ENCODE measurements at places on chromosomes 11 and 22. TPM values are rescaled to one million over a fixed set of nuclear protein-coding genes. Genes with fewer than 3 reads are reported as not detected.
A peak's percentile ranks its signal among the peaks of the same experiment; 100 is the strongest.

- DNase-seq, result no peak
These were observed 151.7 kb downstream of the UVRAG start for GRCh38 chr11:75966537-75967287.

The NRIP3 gene
- 0.23 TPM for polyA plus RNA-seq

The MMP8 gene
- 0.51 TPM for polyA plus RNA-seq

DNA sequence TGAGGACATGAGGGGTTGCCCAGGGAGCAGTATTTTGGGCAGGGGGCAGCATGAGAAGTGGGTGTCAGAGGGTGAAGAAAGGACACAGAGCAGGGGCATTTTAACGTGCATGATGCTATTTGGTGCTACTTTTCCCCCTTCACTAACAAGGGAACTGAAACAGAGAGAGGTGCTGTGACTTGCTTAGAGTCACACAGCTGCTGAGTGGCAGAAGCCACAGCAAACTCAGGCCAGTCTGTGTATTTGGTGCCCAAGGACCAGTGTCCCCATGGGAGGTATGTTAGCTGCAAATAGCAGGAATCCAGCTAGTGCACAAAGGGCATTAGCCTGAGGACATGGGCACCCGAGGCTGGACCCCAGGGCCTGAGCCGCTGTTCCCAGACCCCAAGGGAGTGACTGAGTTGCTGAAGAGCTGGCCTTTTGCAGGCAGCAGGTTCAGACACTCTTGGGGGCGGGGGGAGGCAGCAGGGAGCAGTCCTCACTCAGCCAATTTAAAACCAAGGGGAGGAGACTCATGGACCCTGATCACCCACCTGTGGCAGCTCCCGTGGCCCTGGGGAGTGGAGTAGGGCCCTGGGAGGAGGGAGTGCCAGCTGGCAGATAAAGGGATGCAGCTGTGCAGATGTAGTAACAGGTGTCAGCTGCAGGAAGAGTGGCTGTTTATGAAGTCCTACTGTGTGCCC lies 14.6 kb downstream of the PARVG start:
- DNase-seq, result no peak

GRCh38 chr22:46575911-46576555 lies 38.6 kb upstream of the CELSR1 start:
- peak; percentile 33 for DNase-seq

GRCh38 chr11:86301742-86302091 lies 323 bp upstream of the HIKESHI start:
- no peak for DNase-seq

The APOL3 gene
- polyA plus RNA-seq, result 24.6 TPM

DNA sequence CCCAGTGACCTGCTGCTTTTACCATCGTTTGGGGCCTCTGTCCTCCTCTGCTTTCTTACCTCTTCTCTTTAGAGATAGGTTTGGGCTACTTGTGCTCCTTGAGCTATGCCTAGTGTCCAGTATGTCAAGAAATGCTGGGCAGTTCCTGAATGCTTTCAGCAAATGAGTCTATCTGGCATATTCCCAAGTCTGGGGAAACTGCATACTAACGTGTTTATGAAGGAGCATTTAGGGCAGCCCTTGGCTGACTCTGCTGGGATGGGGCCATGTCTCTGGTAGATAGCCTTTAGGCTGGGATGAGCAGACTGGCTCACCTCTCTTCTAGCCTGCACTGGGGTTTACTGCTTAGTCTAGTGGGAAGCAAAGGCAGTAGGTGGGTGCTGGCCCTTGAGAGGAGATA lies 43.7 kb upstream of the SUSD2 start:
- no peak for DNase-seq

DNA sequence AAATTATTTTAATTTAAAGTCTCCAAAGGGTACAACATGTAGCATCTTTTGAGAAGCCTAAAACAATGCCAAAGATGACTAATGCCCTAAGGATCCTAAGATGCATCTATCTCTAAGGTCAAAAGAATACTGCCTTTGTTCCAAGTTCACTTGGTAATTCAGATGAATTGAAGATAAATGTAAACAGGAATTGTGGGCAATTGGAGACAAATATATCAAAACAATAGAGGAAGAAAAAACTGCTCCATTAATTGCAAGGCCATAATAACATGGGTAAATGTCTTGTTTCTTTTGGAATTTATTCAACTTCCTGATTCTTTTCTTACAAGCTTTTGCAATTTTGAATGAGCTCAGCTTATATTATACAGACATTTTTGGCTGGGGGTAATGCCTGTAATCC lies 338.6 kb downstream of the TTC28 start:
- DNase-seq, result no peak

DNA sequence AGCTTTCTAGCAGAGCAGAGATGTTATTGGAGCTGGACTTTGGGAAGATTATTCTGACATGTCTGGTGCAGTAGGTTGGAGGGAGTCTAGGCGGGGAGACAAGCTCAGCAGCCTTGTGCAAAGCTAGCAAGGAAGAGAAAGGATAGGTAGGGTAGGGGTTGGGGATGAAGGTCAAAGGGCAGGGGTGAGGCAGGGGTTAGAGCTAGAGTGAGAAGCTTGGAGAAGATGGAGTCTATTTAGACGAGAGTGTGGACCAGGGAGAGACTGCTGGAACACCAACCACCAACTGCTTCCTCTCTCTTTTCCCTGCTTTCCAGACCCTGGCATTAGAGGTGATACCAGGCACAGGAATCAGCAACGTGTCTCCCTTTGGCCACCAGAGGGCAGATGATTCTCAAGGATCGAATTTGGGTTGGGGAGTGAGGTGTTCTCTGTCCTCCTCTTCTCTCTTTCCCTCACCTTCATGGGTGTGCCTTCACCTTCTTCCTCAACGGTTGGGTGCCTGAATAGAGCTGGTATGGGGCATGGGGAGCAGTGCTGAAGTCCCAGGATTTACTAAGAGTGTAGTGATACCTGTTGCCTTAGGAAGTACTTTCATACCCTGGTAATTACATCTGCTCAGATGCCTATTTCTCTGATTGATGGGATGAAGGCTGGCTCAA lies 1.8 kb upstream of the MARK2 start:
- DNase-seq, result no peak

The SORL1 gene
- polyA plus RNA-seq, result 0.72 TPM

DNA sequence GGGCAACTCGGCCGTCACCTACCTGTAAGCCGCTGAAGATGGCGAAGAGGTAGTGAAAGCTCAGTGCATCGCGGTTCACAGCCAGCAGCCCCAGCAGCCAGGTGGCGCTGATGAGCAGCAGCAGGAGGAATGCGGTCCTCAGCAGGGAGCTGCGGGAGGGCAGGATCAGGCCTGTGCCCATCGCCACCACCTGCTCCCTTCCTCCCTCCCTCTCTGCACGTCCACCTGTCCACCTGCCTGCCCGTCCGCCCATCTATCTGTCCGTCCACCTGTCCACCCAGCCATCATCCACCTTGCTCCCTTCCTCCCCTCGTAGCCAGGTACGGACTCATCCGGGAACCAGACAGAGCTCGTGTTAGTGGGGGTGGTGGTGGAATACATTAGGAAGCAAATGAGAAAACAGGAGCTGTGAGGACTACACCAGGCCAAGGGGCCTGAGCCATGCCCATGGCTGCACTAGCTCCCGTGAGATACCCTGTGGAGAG lies 32.2 kb downstream of the TRMU start:
- peak; percentile 55 for DNase-seq

DNA sequence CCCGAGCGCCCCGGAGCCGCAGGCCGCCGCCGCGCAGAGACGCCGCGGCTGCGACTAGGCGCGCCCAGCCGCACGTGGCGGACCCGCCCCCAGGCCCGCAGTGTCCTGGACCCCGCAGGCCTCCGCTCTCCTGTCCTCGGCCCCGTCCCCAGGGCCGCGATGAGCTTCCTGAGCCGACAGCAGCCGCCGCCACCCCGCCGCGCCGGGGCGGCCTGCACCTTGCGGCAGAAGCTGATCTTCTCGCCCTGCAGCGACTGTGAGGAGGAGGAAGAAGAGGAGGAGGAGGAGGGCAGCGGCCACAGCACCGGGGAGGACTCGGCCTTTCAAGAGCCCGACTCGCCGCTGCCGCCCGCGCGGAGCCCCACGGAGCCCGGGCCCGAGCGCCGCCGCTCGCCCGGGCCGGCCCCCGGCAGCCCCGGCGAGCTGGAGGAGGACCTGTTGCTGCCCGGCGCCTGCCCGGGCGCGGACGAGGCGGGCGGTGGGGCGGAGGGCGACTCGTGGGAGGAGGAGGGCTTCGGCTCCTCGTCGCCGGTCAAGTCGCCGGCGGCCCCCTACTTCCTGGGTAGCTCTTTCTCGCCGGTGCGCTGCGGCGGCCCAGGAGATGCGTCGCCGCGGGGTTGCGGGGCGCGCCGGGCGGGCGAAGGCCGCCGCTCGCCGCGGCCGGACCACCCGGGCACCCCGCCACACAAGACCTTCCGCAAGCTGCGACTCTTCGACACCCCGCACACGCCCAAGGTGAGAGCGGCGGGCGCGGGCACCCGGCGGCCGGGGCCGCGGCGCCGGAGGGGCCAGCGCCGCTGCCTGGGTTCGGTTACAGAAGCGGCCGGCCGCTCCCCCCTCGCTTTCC lies 528 bp downstream of the WEE1 start:
- DNase-seq, result peak; percentile 35
